ENCODE measurements at places on chromosomes 3 and 15.

GRCh38 chr15:57284535-57284934 lies 91.8 kb upstream of the CGNL1 start:
- DNase-seq: no peak

DNA sequence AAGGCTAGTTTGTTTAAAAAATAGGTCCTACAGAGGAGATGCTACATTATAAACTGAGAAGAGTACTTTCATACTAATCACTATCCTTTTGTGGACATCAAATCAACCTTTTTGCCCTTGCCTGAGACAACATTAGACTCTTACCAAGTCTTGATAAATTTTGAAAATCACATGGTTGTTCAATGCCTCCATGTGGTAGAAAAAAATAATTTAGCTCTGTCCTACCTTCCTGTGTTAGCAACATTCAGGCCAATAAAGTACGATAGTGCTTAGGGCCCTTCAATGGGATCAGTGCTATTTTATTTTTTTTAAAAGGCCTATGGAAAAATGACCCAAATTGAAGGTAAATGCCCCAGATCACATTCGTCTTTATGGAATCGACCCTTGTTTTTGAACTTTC lies 5.0 kb upstream of the UBE2E1 start:
- DNase-seq: no peak

GRCh38 chr3:136270179-136270578 lies 20.0 kb downstream of the PCCB start:
- no peak for DNase-seq

- DNase-seq: no peak
Observed at GRCh38 chr3:174951034-174951433, 91.9 kb downstream of the NAALADL2 start.

DNA sequence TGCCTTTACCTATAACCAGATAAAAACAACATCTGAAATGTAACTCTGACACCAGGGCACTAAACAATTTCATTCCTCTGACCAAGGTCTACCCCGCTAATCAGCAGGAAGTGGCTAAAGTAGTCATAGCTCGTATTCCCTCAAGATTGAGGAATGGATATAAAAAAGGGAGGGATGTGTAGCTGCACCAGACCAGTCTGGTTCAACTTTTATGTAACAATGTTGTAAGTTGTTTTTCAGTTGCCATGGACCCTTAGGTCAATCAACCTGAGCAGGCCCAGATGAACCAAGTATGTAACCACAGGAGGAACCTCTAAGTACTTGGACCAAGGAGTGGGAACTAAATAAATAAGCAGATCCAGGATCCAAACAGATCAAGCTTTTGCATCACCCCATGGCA lies 28.4 kb upstream of the IFT57 start:
- DNase-seq: no peak

DNA sequence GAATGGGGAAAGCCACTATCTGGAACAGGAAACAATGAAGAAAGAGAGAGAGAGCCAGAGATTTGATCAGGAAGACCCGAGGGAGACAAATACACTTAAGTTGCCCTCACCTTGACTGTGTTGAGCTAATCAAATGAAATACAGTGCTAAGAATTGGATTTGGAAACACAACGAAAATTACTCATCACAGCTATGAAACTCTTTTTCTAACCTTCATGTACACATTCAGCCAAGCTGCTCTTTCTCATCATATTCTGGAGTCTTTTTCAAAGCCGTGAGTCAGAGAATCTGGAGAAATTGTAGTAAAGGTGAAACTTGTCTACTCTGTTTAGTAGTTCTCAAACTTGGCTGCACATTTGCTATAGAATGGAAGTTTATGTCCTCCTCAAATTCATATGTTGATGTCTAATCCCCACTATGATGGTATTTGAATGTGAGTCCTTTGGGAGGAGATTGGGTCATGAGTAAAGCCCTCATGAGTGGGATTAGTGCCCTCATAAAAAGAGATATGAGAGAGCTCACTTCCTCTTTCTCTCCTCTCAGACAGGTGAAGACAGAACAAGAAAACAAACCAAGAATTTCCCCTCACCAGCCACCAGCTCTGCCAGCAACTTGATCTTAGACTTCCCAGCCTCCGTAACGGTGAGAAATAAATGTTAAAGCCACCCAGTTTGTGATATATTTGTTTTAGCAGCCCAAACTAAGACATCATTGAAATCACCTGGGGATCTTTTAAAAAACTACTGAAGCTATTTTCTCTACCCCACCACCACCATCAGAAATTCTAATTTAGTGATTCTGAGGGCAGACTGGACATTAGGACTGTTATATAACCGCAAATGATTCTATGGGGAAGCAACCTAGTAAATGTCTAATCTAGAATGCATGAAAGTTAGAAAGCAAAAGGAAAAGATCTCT lies 143.6 kb upstream of the GRM7 start:
- no peak for DNase-seq

- no peak for DNase-seq
Observed at GRCh38 chr3:15116032-15116669, 17.2 kb upstream of the RBSN start.

- no peak for DNase-seq
Observed at GRCh38 chr3:24830230-24831152, 335.8 kb upstream of the THRB start.

GRCh38 chr3:134163096-134163495 lies 87.6 kb downstream of the RYK start:
- DNase-seq: no peak

- DNase-seq: no peak
Observed at GRCh38 chr3:30672959-30673358, 66.6 kb downstream of the TGFBR2 start.

GRCh38 chr3:45640724-45641361 lies 46.3 kb downstream of the LIMD1 start:
- no peak for DNase-seq

GRCh38 chr3:87771337-87772192 lies 287.2 kb downstream of the CGGBP1 start:
- no peak for DNase-seq

GRCh38 chr3:190326930-190327329 lies 4.7 kb upstream of the CLDN1 start:
- DNase-seq: no peak

DNA sequence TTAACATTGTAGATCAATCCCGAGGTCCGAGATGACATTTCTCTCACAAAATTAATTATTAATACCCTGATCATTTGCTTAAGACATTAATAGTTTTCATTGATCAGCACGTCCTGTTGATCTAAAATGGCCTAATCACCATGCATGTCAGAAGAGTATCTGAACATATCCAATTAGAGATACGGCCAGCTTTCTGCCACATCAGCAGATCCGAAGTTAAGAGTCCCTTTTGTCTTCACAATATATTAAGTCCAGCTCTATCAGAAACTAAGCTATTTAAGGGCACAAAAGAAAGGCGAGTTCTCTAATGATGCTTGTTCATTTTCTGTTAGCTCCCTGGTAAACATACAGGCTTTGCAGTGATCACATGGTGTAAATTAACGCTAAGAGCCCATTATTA lies 470.3 kb downstream of the CNTN4 start:
- no peak for DNase-seq

GRCh38 chr3:173153631-173154030 lies 12.6 kb upstream of the SPATA16 start:
- no peak for DNase-seq

DNA sequence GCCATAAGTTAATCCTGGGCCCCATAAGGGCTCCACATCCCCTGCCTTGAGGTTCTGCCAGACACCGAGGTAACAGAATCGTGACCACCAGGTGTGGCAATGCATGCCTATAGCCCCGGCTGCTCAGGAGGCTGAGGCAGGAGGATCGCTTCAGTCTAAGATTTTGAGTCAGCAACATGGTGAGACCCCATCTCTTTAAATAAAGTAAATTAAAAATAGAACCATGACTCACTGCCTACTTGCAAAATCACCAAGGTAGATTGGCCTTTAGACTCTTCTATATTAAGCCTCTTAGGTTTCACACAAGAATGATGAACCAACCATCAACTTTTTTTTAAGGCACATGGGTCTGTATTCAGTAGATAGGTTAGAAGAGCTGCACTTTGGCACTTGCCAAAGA lies 9.7 kb downstream of the WDR5B start:
- no peak for DNase-seq

DNA sequence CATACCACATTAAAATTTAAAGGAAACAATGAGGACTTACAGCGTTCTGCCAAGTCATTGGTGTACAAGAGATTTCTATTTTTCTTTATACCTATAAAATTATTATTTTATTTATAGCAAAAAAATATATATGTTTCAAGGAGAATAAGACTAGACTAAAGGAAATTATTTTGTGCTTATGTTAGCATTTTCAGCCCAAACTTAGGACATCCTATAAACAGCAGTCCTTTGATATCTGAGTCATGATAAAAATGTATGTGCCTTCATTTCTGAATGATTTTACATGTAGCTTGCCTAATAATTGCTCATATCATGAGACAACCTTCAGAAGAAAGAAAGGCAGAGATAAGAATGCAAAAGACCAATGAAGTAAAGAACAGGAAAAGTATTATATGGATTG lies 16.7 kb upstream of the CPA3 start:
- no peak for DNase-seq

- no peak for DNase-seq
Observed at GRCh38 chr3:50157827-50158529, 2.9 kb downstream of the SEMA3F start.

DNA sequence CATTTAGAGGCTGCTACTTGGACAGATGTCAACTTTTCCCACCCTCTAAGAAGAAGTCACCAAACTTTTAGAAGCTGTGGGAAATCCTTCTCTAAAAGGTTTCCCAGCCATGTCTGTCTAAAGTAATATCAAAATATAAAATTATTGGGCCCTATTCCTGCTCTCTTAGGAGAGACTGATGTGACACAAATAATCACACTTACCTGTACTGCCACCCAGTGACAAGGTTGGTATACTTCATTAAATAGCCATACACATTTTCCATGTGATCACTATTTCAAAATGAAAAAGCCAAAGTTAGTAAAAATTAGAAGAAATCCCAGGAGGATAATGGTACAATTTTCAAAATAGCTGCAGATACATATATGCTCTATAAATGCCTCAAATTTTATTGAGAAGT lies 12.6 kb downstream of the OSBPL11 start:
- no peak for DNase-seq

- no peak for DNase-seq
Observed at GRCh38 chr3:187005827-187006481, 75.6 kb downstream of the ST6GAL1 start.

DNA sequence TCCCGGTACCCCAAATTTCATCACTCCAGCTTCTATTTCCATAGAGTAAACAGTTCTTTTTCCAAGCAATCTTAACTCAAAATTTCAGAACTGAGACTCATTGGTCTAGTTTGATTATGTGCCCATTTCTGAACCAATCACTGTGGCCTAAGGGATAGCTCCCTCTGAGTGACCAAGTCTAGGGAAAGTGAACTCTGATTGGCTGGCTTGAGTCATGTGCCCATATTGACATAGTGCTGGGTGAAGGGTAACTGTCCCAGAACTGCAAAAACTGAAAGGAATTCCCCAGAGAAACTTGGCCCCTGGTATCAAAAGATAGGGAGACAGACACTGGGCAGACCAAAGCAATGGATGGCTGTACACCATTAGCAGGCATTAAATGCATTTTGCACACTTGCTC lies 171.2 kb upstream of the WNT5A start:
- no peak for DNase-seq

DNA sequence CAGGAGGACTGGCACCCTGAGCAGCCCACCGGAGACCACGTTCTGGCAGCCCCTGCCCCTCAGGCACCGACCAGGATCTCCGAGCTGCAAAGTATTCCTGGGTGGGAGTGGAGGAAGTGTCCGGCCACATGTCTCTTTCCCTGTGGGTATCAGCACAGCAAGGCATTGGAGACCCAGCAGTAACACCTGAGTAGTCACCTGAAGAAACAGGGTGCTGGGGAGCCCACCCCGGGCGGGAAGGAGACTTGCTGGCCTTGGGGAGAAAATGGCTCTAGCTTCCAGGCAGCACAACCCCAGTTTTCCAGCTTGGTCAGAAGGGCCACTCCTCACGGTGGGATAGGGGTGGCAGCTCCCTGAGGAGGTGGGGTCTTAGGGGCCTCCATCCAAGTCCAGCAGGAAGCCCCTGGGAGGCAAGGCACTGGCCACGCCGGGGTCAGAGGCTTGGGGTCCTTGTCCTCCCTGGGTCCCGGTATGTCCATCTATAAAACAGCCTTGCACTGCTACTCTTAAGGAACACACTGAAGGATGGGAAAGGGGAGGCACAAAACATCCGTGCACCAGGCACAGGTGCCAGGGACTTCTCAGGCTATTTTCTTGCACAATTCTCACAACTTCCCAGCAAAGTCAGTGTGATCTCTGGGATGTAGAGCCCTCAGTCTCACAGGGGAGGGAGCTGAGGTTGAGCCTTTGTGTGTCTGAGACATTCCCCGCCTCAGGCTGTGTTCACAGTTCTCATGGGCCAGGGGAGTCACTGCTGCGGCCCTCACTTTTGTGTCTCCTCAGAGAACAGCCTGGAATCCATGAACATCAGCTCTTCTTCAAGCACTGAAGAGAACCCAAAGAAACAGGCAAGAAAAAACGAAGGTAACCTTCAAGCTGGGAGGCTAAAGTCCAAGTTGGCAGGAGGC lies 11.9 kb downstream of the CFAP100 start:
- DNase-seq: no peak

GRCh38 chr15:81882504-81882903 lies 163.3 kb downstream of the MEX3B start:
- DNase-seq: no peak

DNA sequence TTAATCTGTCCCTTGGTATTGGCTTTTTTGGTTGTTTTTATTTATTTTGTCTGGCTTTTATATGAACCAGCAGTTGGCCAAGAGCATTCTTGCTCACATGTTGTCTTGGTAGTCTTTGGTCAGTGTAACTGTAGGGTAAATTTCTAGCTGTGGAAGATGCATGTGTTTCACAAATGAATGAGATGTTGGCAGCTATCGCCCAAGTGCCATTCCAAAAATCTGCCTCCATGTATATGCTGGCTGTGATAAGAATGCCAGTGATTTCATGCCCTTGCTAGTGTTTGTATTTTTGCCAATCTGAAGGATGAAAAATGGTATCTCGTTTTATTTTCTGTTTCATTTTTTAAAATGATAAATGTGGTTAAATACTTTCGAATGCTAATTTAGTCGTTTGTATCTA lies 50.1 kb downstream of the TLNRD1 start:
- no peak for DNase-seq

DNA sequence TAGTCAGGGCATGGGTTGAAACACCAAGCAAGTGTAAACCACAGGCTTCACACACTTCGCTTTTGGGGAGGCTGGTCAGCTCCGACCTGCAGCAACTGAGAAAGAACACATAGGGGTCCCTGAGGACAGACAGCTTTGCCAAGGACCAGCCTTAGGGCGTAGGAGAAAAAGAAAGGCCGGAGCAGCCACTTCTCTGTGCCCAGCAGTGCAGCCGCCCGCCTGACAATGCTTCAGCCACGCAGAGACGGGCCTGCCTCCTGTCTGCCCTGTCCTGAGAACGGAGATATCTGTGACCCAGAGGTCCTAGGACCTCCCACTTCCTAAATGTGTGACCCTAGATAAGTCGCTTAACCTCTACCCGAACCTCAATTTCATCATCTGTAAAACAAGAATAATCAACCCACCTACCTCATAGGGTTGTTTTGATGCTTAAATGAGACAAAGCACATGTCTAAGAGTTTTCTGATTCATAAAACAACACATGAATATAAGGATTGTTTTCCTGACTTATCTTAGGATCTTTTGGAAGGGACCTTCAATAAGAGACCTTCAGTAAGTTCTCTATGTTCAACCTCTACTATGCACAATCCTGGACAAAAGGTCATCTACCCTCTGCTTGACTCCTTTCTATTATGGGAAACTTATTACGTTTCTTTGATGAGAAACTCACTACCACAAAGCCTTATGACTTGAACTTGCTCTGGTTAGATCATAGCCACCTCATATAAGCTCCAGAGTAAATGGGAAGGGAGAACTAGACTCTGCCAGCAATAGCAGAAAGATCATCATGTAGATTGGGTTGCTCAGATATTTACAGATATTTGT lies 32.9 kb upstream of the RFTN1 start:
- no peak for DNase-seq

Data from stimulated activated CD4-positive, alpha-beta T cell treated with anti-CD3 and anti-CD28 coated beads, Interleukin-1b, Interleukin-23, amount 100 ng/mL, for 1 hour (primary cell).